ENCODE measurements at places on chromosomes 5 and 9.

DNA sequence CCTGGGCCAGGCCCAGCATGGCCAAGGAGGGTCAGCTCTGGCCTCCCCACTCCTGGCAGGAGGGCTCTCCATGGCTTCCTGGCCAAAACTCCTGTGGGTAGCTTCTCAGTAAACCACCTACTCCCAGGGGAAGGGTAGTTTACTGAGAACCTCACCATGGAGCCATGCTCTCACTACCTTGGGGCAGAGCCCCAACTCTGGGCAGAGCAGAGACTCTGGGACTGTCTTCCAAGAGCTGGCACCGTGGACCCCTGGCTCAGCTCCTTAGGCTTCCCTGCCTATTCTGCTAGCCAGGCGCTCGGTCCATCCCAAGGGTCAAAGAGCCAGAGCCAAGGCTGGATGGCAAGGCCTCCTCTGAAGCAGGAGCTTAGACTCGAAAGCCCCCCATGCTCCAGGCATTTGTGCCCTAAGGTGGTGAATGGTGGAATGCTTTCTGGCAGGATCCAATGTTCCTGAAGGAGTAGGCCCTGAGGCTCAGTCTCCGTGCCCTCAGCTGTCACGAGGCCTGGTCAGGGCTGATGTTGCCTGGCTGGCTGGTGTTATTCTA lies 19.6 kb downstream of the TCF7 start:
- H3K36me3 ChIP-seq, result peaks cover 77% of the 10 kb centered on the region
- no peak for DNase-seq
- no peaks in the 10 kb centered on the region for H3K27me3 ChIP-seq
- no peak overlapping the region for H3K4me3 ChIP-seq
- H3K27ac ChIP-seq, result peak overlapping the region; percentile 86
- peaks cover 97% of the 10 kb centered on the region for H3K4me1 ChIP-seq

GRCh38 chr5:135810188-135810943 lies 24.1 kb upstream of the SLC25A48 start:
- no peak for DNase-seq
- H3K27ac ChIP-seq, result no peak overlapping the region
- no peak overlapping the region for H3K4me3 ChIP-seq
- no peaks in the 10 kb centered on the region for H3K4me1 ChIP-seq
- H3K36me3 ChIP-seq, result no peaks in the 10 kb centered on the region

DNA sequence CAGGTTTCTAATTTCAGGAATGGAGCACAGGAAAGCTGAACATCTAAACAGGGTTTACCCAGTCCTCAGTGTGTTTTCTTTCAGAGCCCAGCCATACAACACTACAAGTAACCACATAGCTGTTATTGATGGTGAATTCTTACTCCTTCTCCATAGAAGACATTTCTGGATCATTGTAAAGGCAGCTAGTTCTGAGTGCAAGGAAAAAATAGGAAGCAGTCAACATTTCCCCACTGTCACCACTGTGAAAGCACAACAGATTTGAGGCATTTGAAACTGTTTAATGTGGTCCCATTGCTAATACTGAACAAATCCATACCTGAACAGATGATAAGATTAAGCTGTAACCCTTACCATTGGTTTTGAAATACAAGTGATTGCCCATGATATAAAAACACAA lies 145.0 kb upstream of the PCA3 start:
- no peak overlapping the region for H3K4me3 ChIP-seq
- H3K36me3 ChIP-seq, result no peaks in the 10 kb centered on the region
- H3K27ac ChIP-seq, result no peak overlapping the region
- H3K4me1 ChIP-seq, result peaks cover 5% of the 10 kb centered on the region
- H3K27me3 ChIP-seq, result peaks cover 51% of the 10 kb centered on the region

DNA sequence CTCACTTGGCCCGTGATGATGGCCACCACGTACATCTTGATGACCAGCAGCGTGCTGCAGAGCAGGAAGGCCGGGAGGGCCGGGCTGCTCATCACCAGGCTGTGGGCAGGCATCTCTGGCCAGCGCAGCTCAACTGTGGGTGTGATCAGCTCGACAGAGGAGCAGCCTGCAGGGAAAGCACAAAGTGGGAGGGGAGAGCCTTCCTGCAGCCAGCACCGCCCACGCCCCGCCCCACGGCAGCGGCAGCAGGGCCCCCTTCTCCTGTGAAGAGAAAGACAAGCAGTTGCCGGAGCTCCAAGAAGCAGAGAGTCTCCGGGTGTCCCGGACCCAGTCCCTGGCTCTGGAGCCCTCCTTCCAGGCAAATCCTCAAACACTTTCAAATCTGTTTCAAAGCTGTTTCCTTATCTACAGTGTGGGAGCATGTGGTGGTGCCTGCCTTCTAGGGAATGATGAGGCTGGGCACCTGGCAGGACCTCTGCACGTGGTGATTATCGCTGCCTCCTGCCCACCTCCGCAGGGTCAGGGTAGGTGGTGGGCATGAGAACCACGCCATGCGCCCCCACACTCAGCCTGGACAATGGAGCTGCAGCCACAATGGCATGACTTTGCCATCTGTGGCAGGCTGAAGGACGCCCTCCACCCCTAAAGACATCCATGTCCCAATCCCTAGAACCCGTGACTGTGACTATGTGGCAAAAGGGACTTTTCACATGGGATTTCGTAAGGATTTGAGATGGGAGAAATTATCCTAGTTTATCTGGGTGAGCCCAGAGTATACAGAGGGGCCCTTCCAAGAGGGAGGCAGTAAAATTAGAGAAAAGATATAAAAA lies at the start of gene PTGES:
Gene PTGES, minus strand, starts transcription at position 143 of the 830 bp plus-strand sequence. Its CDS starts 30 bp downstream, at position 113.
- H3K36me3 ChIP-seq, result no peaks in the 10 kb centered on the region
- H3K27ac ChIP-seq, result no peak within 1 kb of the TSS
- H3K4me3 ChIP-seq, result no peak within 1 kb of the TSS
- H3K27me3 ChIP-seq, result peaks cover 62% of the 10 kb centered on the region
- peak; percentile 71 for DNase-seq

DNA sequence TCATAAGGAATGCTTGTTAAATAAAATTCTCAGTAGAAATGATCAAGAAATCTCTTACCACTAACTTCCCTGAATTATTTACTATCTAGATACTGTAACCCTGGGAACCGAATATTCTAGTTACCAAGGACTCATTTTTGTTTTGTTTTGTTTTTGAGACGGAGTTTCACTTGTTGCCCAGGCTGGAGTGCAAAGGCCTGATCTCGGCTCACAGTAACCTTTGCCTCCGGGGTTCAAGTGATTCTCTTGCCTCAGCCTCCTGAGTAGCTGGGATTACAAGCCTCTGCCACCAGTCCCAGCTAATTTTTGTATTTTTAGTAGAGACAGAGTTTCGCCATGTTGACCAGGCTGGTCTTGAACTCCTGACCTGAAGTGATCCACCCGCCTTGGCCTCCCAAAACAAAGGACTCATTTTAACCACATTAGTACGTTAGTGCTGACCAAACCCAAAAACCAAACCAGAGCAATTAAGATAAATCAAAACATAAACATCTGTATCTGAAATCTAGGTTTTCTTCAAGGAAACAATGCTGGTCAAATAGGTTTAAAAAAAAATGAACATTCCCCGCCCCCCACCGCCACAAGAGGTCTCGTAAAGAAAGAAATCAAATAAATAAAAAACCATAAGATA lies 3.7 kb downstream of the TXN start:
- no peak for DNase-seq
- H3K36me3 ChIP-seq, result peaks cover 28% of the 10 kb centered on the region
- H3K4me3 ChIP-seq, result no peak overlapping the region

GRCh38 chr9:136341042-136341655 lies 13.8 kb downstream of the GPSM1 start:
- no peak overlapping the region for H3K4me3 ChIP-seq
- no peak for DNase-seq
- H3K27me3 ChIP-seq, result no peaks in the 10 kb centered on the region

GRCh38 chr5:34656700-34657273 lies 659 bp downstream of the RAI14 start:
- peak; percentile 24 for DNase-seq
- H3K27me3 ChIP-seq, result peaks cover 76% of the 10 kb centered on the region
- peaks cover 20% of the 10 kb centered on the region for H3K4me1 ChIP-seq
- H3K36me3 ChIP-seq, result peaks cover 2% of the 10 kb centered on the region
- no peak overlapping the region for H3K27ac ChIP-seq
- peak overlapping the region; percentile 53 for H3K4me3 ChIP-seq

GRCh38 chr9:98323831-98324135 lies 68.3 kb upstream of the TBC1D2 start:
- no peak overlapping the region for H3K4me3 ChIP-seq
- no peaks in the 10 kb centered on the region for H3K36me3 ChIP-seq
- H3K27me3 ChIP-seq, result no peaks in the 10 kb centered on the region

Data from activated naive CD4-positive, alpha-beta T cell treated with anti-CD3 and anti-CD28 coated beads, Interleukin-2, amount 10 ng/mL, durations not matched to agents 7 days and 5 days (primary cell).